PC-9 (cell line): ENCODE measurements at places on chromosomes 12 and 14. TPM values are rescaled to one million over a fixed set of nuclear protein-coding genes. Genes with fewer than 3 reads are reported as not detected.
A peak's percentile ranks its signal among the peaks of the same experiment; 100 is the strongest.

Gene CACNA2D4
- 0.45 TPM in 1 of 2 replicates, not detected in the other for total RNA-seq

Gene SMCO3
- not detected in 2 replicates for total RNA-seq

Gene LGR5
- total RNA-seq: not detected in 2 replicates

Gene SUDS3
- 50.7 and 64.8 TPM in 2 replicates for total RNA-seq

Gene RTL1
- not detected in 2 replicates for total RNA-seq

Gene DPF3
- not detected in 2 replicates for total RNA-seq

Gene PSME2
- 96.0 and 153 TPM in 2 replicates for total RNA-seq

Gene GLI1
- not detected in 2 replicates for total RNA-seq

Gene SRP54
- 34.0 and 44.5 TPM in 2 replicates for total RNA-seq

Gene POTEG
- not detected in 2 replicates for total RNA-seq

Gene SLC5A8
- not detected in 2 replicates for total RNA-seq

Gene CREBL2
- 26.6 and 30.3 TPM in 2 replicates for total RNA-seq

Gene RNASE3
- total RNA-seq: not detected in 2 replicates

Gene SPRYD4
- total RNA-seq: 3.2 and 3.3 TPM in 2 replicates

Gene PLEKHG7
- total RNA-seq: not detected in 2 replicates

Gene OR6C2
- total RNA-seq: not detected in 2 replicates

Gene SPPL3
- 27.1 and 44.7 TPM in 2 replicates for total RNA-seq

Gene SMIM41
- 0.28 TPM in 1 of 2 replicates, not detected in the other for total RNA-seq

GRCh38 chr14:54194501-54194900, 202.3 kb upstream of the CDKN3 start:
- no peak for DNase-seq

GRCh38 chr14:72759670-72760069, 134.2 kb downstream of the DPF3 start:
- DNase-seq: no peak

DNA sequence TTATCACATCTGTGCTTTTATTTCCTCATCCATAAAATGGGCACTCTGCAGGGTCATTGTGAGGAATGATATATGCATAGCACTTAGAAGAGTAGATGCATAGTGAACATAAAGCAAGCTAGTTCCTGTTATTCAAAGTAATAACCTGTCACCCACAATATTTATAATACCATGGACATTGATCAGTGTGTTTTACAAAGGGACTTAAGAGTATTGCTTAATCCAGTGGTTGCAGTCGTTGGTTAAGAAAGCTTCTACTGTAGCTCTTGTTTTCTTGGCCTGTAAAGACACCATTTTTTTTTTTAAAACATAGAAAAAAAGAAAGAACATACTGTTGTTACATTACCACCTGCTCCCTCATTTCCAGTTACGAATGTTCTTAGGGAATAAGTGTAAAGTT, 13.1 kb downstream of the METAP2 start:
- DNase-seq: no peak

GRCh38 chr12:5258498-5258897, 173.4 kb upstream of the NTF3 start:
- peak; percentile 37 for DNase-seq

- DNase-seq: no peak
These were observed 1.4 kb downstream of the RNASE13 start for GRCh38 chr14:21033133-21033698.

DNA sequence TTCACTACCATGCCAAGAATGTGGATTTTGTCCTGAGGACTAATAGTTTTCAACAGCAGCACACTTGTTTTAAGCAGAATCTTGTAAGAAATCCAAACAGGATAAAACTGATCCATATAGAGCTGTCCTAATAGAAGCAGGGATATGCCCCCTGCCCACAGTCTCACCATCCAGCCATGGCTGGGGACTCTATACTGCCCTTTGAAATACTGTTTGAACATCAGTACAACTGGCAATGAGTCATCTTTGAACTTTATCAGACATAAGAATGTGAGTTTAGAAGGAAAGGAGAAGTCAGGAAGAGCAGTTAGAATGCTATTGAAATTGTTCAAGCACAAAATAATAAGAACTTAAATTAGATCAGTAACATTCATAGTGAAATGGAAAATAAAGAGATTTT, 3.8 kb upstream of the C12orf42 start:
- no peak for DNase-seq

- DNase-seq: no peak
These were observed 197.2 kb upstream of the PLEKHG7 start for GRCh38 chr12:92505254-92506231.

GRCh38 chr12:72602581-72602980, 330.4 kb downstream of the TRHDE start:
- no peak for DNase-seq

DNA sequence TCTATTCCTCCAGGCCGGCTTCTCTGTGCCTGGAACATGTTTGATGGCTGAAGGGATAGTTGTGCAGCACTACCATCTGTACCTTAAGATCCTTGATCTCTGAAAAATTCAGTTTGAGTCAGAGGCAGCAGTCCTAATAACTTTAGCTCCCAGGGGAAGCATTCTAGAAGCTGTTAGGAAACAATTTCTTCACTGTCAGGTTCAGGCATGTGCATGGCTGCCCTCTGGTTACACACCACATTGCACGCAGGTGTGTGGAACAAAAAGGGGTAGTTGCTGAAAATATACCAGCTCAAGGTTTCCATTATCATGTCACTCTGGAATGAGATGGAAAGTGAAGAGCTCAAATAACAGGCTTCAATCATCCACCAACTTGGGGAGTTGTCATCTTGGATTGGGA, 80.1 kb downstream of the CHST11 start:
- no peak for DNase-seq

DNA sequence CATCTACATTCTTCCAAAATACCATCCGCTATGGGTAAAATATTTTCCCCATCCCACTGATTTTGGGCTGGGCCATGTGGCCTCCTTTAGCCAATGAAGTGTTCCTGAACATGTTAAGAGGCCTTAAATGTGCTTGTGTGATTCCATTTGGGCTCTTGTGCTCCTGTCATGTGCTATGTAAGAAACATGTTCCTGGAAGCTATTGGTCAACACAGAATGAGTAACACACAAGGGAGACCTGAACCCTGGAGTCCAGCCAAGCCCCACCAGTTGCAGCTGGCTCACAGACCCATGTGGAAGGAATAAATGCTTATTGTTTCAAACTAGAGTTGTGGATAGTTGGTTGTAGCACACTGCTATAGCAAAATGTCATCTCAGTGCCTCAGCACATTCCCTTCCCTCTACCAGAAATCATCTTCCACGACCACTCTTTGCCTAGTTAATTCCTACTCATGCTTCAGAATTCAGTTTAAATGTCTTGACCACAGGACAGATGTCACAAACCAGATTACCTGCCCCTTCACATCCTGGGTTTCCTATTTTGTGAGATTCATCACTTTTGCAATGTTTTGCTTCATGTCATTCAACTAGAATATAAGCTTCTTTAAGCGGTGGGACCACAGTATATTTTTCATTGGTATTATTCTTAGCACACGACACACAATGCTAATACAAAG, 217.3 kb upstream of the EEA1 start:
- DNase-seq: no peak

GRCh38 chr14:64755781-64756221, 51.6 kb downstream of the PLEKHG3 start:
- peak; percentile 91 for DNase-seq

DNA sequence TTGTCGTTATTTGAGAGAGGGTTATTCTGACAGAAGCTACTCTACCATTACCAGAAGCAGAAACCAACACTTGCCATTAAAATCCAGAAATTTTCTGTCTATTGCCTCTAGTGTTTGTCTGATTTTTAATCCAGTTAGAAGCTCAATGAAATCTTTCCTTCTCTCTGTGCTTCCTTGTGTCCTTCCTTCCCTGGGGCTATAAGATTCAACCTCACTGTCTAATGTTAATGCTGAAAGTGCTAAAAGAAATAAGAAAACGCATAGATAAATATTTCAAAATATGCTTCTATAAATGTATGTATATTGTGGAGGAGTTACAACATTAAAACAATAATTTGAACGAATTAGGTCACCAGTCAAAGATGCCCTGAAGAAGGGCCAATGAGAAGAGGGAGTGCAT, 120.8 kb downstream of the SEC23A start:
- DNase-seq: no peak

GRCh38 chr14:87325741-87326140, 667.2 kb downstream of the GALC start:
- DNase-seq: no peak

- DNase-seq: peak; percentile 84
These were observed 57.6 kb downstream of the NCOR2 start for GRCh38 chr12:124509676-124510300.

- no peak for DNase-seq
These were observed 153.7 kb upstream of the SFSWAP start for GRCh38 chr12:131557078-131557709.

DNA sequence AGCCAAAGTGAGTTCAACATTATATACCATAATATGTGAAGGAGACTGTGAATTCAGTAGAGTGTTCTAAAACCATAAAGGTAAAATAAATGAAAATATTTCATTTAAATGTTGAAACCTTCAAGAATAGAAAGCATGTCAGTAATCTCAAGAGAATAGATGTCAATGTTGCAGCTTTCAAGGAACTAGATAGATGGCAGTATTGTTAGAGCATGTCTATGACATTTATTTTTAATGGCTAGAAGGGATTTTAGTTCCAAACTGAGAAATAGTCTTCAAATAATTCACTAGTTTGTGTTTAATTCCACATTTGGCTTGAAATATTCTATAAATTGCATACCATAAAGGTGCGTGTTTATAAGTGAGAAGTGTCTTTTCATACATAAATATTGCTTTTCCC, 326.5 kb downstream of the FLRT2 start:
- DNase-seq: no peak

- no peak for DNase-seq
These were observed at the start of gene TGM1 for GRCh38 chr14:24262821-24263733. Gene TGM1, minus strand, starts transcription at chr14:24263177. Its CDS starts 825 bp downstream, at chr14:24262352.

DNA sequence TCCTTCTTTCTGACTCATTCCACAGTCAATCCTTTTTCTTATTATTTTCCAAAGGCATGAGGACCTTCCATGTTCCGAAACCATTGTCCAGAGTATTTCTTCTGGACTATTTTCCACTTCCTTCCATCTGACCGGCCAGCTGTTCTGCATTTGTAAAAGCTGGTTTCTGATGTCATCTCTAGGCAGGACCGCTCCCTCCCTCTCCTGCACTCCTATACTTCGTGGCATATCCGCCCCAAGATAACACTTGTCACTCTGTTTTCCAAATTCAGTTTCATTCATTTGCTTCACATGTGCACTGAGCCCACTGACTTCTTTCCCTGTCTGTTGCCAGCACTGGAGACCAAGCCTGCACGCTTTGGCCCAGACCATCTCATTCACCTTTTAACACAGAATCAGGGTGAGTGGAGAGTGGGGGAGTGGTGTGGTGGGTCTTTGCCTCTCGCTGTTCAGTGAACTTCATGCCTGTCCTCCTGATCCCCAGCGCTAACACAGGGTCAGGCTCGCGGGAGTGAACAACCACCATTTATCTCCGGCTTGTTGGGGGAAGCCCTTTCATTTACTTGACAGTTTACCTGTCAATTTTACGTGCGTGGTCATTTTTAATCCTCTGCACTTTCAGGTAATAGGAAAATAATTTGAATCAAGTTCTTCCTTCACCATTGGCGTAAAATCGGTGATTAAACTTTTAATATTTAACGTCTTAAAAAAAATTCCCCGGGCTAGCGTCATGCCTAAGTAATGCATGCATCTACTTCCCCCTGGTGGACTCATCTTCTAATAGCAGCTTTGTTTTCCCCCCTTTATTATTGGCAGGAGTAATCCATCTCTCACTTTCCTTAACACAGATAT, 52.5 kb downstream of the C12orf75 start:
- peak; percentile 59 for DNase-seq

DNA sequence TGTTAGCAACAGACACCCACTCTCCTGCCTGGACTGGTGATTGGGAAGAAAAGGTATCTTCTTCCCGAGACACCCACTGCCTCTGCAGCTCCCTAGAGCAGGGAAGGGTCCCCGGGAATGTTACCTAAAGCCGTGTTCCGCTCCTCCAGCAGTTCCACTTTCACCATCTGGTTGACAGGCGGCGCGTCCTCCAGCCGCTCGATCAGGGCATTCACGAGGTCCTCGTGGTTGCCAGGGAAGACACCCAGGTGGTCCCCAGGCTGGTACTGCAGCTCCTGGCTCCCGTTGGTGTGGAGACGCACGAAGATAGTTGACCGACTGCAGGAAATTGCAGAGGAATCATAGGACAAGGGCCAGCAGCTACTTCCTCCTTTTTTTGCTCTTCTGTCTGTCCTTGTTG, 44.2 kb upstream of the FBXO21 start:
- DNase-seq: no peak

GRCh38 chr12:88472248-88472647, 108.0 kb downstream of the KITLG start:
- DNase-seq: no peak

- no peak for DNase-seq
These were observed 199.9 kb upstream of the IGF1 start for GRCh38 chr12:102680304-102680703.

- DNase-seq: no peak
These were observed 387.5 kb downstream of the BCAT1 start for GRCh38 chr12:24561411-24561871.

DNA sequence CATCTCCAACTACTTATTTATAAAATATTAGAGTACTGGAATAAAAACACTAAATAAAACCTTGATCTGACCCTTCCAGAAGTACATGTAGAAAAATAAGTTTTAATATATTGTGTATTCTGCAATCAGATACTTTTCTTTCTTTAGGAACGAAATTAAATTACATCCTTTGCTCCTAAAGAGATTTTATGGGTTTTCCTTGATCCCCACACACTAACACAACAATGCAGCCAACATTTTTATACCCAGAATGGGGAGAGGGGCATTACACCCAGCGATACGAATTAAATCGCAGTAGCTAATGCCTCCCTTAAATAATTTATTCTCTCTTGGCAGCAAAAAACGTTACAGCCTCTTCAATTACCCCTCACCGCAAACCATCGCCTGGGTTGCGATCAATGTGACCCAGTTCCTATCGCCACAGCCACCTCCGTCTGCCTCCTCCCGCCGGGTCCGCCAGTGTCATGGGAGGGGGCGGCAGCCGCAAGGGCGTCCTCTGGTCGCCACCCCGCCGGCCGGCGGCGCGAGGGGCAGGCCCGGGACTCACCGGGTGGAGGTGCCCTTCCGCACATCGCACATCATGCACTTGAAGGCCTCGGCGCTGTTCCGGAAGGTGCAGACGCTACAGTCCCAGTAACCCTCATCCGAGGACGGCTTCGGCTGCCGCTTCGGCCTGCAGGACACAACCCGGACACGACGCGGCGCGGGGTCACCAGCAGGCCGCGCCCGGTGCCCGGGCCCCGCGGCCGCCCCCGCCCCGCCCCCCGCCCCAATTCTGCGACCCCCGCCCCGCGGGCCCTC, 796 bp downstream of the YAF2 start:
- peak; percentile 64 for DNase-seq

GRCh38 chr12:105575235-105575634, 244.7 kb downstream of the C12orf75 start:
- no peak for DNase-seq

DNA sequence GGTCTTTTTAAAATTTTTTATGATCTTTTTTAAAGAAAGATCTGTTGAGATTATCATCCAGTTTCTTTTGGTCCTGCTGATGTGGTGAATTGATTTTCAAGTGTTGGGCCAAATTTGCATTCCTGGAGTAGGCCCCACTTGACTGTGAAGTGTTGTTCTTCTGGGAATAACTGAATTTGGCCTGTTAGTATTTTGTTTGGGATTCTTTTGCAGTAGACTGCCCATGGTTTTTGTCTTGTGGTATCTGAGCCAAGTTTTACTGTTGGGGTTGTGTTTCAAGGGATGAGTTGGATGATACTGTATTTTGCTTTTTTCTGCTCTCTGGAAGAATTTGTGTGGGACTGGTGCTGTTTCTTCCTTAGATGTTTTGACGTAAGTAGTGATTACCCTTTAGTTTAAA, 4.0 kb upstream of the SYCP3 start:
- DNase-seq: no peak

- DNase-seq: no peak
These were observed 3.5 kb upstream of the P2RX7 start for GRCh38 chr12:121128908-121129810.

GRCh38 chr12:20350495-20350894, 17.8 kb upstream of the PDE3A start:
- no peak for DNase-seq
